ENCODE measurements at places on chromosomes 11 and 22.

DNA sequence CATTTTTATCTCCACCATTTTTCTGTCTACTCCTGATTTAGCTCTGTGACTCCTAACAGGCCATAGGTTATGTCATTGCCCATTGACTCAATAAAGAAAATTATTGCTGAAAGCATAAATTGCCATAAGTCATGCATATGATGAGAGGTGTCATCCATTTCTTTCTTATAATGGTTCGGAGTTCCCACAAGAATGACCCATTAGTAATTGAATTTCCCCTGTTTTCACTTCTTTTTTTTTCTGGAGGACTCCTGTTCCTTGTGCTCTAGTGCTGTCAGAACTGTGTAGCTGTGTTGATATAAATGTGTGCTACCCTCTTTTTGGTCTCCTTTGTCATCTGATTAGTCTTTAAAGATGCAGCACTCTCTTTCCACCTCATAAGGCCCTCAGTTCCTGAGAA, 22.9 kb upstream of the CARD18 start:
- H3K4me1 ChIP-seq = no peaks in the 10 kb centered on the region
- no peak overlapping the region for H3K27ac ChIP-seq
- H3K27me3 ChIP-seq = no peaks in the 10 kb centered on the region
- no peaks in the 10 kb centered on the region for H3K36me3 ChIP-seq
- no peak overlapping the region for H3K4me3 ChIP-seq

DNA sequence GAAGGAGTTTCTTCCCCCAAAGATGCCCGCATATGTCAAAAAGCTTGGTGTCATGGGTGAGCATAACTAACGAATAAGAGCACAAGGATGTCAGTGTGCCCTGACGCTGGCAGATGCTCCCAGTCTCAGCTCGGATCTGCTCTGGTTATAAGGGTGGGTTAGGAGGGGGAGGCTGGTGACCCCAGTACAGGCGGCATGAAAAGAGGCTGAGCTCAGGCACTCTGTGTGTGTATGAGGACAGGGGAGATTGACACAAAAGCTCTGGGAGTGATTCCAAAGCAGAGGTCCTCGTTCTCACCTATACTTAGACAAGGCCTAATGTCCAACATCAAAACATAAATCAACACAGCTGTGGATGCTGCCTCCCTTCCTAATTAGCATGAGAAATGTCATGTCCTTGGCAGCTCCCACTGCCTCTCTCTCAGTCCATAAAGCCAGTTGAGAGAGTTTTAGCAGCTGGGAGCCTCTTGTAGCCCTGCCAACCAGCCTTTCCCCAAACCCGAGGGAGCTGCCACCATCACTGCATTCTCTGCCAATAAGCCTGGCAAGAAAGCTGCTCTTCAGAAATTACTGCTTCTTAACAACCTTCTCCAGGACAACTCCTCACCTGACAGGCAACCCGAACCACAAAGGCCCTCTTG, 59.8 kb downstream of the SC5D start:
- H3K4me3 ChIP-seq = no peak overlapping the region
- no peak for DNase-seq
- peaks cover 2% of the 10 kb centered on the region for H3K4me1 ChIP-seq
- H3K27me3 ChIP-seq = peaks cover 3% of the 10 kb centered on the region

- H3K4me1 ChIP-seq = no peaks in the 10 kb centered on the region
- DNase-seq = no peak
- H3K27me3 ChIP-seq = peaks cover 14% of the 10 kb centered on the region
- no peak overlapping the region for H3K27ac ChIP-seq
These were observed 4.6 kb downstream of the PRG3 start for GRCh38 chr11:57376095-57377090.

- H3K4me1 ChIP-seq = no peaks in the 10 kb centered on the region
- no peak overlapping the region for H3K27ac ChIP-seq
- peaks cover 29% of the 10 kb centered on the region for H3K27me3 ChIP-seq
- H3K4me3 ChIP-seq = no peak overlapping the region
- no peak for DNase-seq
- H3K36me3 ChIP-seq = no peaks in the 10 kb centered on the region
These were observed 9.4 kb upstream of the NPTXR start for GRCh38 chr22:38853196-38853651.

GRCh38 chr11:102186551-102187191, 76.4 kb downstream of the YAP1 start:
- no peaks in the 10 kb centered on the region for H3K4me1 ChIP-seq
- H3K36me3 ChIP-seq = no peaks in the 10 kb centered on the region
- peaks cover 8% of the 10 kb centered on the region for H3K27me3 ChIP-seq
- H3K4me3 ChIP-seq = no peak overlapping the region
- H3K27ac ChIP-seq = no peak overlapping the region
- DNase-seq = no peak

GRCh38 chr11:66562275-66562674, 6.1 kb downstream of the CTSF start:
- DNase-seq = no peak
- H3K27me3 ChIP-seq = peaks cover 17% of the 10 kb centered on the region
- H3K4me3 ChIP-seq = no peak overlapping the region
- no peak overlapping the region for H3K27ac ChIP-seq
- no peaks in the 10 kb centered on the region for H3K36me3 ChIP-seq

DNA sequence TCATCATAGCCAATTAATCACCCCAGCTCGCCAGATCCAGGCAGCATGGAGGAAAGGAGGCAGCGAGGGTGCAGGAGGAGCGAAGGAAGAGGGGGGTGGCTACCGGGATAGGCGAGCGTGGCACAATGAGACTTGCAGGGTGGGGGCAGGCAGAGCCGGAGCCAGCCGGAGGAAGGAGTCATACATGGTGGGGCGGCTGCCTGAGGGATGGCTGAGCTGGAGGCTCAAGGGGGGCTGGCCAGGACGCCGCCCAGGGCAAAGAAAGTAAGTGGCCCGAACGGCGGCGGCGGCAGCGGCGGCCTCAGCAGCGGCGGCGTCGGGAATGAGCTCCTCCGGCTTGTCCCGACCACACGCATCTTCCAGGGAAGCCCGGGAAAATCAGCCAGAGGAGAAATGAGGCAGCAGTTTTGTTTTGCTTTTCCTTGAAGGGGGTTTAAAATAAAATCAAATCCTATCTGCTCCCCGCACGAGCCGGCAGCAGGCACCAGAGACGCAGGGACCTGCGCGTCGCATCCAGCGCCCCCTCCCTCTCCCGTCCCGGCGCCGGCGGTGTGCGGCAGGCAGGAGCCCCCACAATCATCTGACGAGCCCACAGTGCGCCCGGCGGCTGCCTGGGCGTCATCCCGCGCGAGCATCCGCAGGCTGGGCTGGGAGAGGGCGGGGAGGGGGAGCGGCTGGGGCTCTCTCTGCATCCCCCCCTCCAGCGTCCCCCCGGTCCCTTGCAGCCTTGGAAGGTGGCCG, 263.6 kb downstream of the CTTN start:
- H3K4me1 ChIP-seq = no peaks in the 10 kb centered on the region
- H3K27ac ChIP-seq = no peak overlapping the region
- no peaks in the 10 kb centered on the region for H3K36me3 ChIP-seq
- no peak overlapping the region for H3K4me3 ChIP-seq
- H3K27me3 ChIP-seq = peaks cover 35% of the 10 kb centered on the region

DNA sequence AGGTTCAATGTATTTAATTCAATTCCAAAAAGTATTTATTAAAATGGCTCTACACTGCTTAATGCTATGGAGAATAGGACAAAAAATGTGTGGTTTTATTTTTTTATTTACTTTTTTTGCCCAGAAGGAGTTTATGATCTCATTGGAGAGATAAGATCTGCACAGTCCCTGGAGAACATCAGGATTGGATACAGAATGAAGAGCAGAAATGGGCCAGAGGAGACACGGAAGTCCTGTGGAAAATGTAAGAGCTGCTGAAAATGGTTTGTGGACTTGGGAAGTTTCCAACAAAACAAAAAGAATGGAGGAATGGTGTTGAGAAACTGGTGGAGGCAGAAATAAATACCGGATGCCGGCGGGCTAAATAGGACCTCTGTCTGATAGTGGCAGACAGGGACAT, 554.6 kb downstream of the OPCML start:
- H3K36me3 ChIP-seq = no peaks in the 10 kb centered on the region
- no peaks in the 10 kb centered on the region for H3K4me1 ChIP-seq
- H3K27me3 ChIP-seq = no peaks in the 10 kb centered on the region
- no peak overlapping the region for H3K4me3 ChIP-seq
- no peak for DNase-seq
- H3K27ac ChIP-seq = no peak overlapping the region

Data from activated B cell treated with CpG ODN at 0.5 μM for 24 hours (primary cell).